ENCODE measurements at places on chromosomes 2 and 18. TPM values are rescaled to one million over a fixed set of nuclear protein-coding genes. Genes with fewer than 3 reads are reported as not detected.
A peak's percentile ranks its signal among the peaks of the same experiment; 100 is the strongest.

- no peak for DNase-seq
- H3K27me3 ChIP-seq, result no peaks in the 10 kb centered on the region
- H3K27ac ChIP-seq, result no peak overlapping the region
- no peak overlapping the region for H3K4me3 ChIP-seq
Observed at GRCh38 chr2:22487036-22487435, 897.9 kb upstream of the KLHL29 start.

DNA sequence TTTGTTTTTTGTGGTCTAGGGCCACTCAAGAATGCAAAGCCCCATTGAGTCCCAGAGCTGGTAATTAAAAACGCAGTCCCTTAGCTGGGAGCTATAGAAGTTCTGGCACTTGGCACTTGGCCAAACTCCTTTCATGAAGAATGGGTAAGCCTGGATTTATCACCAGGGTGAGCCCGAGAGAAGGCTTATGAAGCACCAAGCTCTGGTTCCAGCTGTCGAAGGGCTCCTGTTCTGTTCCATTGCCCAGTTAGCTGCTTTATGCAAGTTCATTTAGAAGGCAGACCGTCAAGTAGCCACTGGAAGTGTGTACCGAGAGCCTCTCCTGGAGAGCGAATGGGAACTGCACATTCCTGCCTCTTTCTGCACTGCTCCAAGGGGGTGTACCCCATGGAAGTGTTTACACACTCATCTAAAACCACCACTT is 14.2 kb downstream of the ECEL1 start:
- H3K4me3 ChIP-seq, result no peak overlapping the region
- no peaks in the 10 kb centered on the region for H3K36me3 ChIP-seq
- H3K27me3 ChIP-seq, result no peaks in the 10 kb centered on the region

DNA sequence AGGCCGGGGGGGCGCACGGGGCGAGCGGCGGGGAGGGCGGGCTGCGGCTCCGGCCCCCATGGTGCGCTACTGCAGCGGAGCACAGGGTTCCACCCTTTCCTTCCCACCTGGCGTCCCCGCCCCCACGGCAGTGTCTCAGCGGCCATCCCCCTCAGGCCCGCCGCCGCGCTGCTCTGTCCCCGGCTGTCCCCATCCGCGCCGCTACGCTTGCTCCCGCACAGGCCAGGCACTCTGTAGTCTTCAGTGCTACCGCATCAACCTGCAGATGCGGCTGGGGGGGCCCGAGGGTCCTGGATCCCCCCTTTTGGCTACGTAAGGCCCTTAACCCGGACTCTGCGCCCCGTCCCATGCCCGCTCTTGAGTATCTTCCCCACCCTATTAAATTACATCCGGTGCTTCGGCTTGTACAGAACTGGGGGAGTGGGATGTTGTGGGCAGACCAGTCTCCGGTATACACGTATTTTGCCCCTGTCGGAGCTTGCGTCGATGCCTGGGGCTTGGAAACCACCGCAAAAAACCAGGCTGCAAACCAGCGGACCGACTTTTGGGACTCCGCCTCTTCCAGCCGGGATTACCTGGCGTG is 598 bp upstream of the WBP1 start:
- H3K27ac ChIP-seq, result peak overlapping the region; percentile 85
- DNase-seq, result peak; percentile 65
- H3K36me3 ChIP-seq, result no peaks in the 10 kb centered on the region
- peaks cover 9% of the 10 kb centered on the region for H3K4me1 ChIP-seq
- H3K27me3 ChIP-seq, result no peaks in the 10 kb centered on the region

DNA sequence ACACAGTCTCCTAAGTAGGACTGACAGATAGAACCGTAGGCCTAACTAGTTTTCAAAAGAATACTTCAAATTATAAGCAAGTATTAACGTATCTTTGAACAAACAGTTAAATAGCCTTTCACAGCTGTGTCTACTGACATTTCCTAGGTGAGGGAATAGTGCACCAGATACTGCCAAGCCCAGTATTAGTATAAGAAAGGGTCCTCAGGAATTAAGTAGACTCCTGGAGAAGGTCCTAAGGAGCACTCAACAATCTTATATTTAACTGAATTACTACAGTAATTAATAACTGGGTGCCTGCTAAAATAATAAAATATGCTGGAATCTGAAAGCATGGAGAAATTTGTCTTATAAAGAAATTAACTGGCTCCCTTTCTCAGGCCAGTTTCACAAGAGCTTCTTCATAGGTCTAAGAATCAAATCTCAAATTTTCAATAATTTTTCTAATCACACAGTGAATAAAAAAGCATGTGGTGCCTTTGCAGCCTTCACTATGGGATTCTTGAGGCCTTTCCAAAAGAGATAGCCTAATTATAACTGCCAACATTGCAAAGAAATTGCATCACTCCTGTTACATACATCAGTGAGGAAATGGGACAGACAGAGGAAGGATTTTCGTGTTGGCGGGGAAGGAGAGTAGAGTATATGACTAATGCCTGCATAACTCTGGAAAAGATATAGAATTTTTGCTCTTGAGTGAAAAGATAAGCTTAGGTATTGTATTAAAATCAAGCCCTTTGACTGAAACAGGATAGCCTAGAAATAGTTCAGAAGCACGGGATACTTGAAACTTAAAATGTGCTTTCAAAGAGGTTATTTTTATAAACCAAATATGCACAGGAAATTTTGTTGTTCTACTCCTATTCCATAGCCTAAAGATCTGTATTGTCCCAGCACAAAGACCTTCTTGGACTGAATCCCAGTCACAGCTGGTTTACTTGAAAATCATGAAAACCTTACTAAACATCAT is 228.6 kb upstream of the STK17B start:
- no peak overlapping the region for H3K4me3 ChIP-seq
- no peaks in the 10 kb centered on the region for H3K27me3 ChIP-seq
- H3K4me1 ChIP-seq, result no peaks in the 10 kb centered on the region
- no peak overlapping the region for H3K27ac ChIP-seq

Gene PTRHD1
- 14.9 TPM for total RNA-seq

Gene FBXO48
- 1.1 TPM for total RNA-seq

Gene TCF23
- total RNA-seq, result 8.6 TPM
